ENCODE measurements at places on chromosomes 13 and 19.
A peak's percentile ranks its signal among the peaks of the same experiment; 100 is the strongest.

GRCh38 chr13:59112221-59112718 is 1051.5 kb downstream of the DIAPH3 start:
- DNase-seq = no peak

DNA sequence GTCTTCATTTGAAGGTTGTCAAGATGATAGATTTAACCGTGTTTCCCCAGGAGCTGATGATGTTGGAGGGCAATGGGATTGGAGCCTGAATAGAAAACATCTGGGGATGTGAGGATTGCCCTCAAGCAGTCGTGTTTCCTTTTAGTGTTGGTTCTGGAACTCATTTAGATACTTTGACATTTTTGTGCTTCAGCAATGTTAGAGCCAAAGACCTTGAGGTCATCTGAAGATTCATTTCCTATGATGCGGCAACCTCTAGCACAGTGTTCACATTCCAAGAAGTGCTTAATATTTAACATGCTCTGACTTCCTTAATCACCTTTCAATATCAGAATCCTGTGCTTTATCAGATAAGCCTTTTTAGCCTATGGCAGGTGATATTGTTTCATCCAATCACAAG is 82.7 kb downstream of the SLC10A2 start:
- DNase-seq = no peak

DNA sequence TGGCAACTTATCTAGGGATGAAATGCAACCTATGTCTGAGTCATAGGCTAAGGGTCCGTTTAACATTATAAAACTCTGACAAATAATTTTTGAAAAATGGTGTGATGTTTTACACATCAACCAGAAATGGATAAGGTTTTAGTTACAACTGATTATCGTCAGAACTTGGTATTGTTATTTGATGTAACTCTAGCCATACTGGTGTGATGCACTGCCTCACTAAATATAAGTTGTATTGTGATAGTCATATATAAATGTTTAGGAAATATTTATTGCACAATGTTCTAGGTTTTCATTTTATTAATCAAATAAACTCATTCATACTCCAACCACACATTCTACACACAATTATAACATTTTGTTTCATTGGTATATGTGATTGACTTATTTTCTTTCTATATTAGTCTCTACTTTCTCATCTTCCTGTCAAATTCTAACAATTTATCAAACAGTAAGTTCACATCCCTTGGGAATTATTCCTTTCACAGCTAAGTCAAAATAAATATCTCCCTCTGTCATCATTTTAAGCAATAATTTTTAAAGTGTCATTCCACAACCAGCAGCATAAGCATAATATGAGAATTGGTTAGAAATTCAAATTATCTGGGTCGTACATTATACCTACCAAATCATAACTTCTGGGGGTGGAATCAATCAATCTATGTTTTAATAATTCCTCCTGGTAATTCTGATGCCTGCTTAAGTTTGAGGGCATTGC is 873.9 kb downstream of the SLITRK1 start:
- DNase-seq = no peak

DNA sequence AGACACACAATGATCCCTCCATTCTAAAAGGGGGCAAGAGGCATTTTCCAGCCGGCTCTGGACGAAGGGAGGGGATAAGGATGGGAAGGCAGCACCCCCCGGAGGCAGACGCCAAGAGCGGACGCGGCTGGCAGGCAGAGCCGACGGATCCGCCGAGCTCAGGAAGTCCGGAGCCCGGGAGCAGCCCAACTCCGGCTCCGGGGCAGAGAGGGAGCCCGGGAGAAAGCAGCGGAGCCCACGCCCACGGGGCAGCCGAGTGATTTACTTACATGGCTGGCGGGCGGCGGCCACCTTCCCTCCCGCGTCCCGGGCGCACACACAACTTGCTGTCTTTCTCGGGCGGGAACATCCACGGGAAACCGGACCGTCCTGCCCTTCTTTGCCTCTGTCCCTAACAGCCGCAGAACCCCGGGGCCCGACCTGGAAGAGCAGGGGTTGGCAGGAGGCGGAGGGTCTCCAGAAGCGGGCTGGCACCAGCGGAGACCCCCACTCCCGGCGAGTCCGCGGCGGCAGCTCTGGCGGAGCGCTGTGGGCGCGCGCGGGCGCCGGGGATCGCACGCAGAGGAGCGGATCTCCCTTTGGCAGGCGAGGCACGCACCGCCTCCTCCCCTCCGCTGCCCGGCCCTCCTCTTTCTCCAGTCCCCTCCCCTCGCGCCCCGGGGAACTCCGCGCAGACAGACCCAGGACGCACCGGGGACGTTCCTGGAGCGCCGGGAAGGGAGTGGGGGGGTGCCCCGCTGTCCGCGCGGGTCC is at the start of gene LHFPL6:
TSS of gene LHFPL6 (minus strand) at position 580 of the 753 bp plus-strand sequence.
- no peak for DNase-seq

DNA sequence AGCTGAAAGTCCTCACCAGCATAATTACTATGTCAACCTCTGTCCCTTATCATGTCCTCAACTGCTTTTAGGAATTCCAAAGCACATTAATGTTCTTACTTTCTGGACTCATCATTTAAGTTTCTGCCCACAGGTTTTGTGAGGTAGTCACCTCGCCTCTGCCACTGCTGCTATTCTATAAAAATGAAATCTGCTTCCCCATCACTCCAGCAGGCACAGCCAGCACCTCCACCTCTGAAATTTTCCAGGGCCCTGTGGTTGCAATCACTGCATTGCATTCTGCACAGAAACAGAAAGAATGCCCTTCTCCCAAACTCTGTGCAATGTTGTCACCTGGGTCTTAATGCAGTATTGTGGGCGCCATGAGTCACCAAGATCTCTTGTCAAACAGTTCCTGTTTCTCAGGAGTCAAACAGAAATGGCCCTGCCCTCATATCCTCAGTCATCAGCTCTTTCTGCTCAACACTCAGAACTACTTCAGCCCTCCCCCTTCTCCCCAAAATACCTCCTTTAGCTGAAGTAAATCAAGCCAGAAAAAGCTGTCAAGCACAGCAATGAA is 529.2 kb upstream of the NBEA start:
- DNase-seq = no peak

DNA sequence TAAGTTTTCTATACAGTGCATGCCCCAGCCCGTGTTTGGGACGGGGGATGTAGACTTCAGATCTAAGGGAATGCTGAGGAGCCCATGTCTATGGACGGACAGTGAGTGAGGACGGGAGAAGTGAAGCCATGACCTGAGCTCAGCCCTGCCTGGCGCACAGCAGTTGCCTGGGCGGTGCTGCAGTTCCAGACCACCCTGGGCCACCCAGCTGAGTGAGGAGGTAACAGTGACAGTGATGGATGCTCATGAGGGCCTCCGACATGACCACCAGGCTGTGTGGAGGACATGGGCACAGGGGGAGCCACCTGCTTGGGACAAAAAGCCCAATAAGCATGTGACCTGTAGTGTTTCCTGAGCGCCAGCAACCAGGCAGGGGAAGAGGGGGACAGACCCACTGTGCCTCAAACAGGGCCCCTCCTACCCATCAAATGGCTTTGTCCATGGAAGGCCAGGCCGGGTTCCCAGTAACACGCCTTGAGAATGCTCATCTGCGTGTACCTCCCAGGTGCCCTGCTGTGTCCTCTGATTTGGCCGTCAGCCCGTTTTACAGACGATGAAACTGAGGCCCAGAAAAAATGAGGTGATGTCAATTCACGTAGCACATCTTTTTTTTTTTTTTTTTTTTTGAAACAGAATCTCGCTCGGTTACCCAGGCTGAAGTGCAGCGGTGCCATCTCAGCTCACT is 22.6 kb downstream of the NOSIP start:
- DNase-seq = no peak

GRCh38 chr13:85557691-85558467 is 241.3 kb downstream of the SLITRK6 start:
- no peak for DNase-seq

- no peak for DNase-seq
Observed at GRCh38 chr13:76048675-76049375, 412.7 kb downstream of the LMO7 start.

DNA sequence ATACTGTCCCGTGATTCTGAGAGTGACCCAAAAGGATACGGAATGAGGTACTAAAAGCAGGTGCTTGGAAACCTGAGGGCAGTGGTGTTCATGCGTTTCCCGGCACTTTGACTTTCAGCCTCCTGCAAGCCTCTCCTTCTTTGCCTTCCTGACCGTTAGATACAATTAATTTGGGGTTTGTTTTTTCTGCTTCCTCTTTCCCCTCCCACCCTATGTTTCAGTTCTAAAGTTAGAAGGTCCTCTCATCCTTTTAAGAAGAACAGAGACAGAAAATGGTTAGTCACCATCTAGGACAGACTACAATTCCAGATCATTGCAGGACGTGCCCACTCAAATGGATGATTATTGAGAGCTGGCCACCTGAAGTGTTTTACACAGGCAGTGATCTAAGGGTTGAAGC is 1.8 kb upstream of the LILRB4 start:
- no peak for DNase-seq

- no peak for DNase-seq
Observed at GRCh38 chr19:42313840-42314755, 989 bp downstream of the TMEM145 start.

GRCh38 chr13:76860706-76861105 is 25.5 kb downstream of the KCTD12 start:
- no peak for DNase-seq

- DNase-seq = no peak
Observed at GRCh38 chr19:821825-822503, at the start of gene PLPPR3. TSS of gene PLPPR3 (minus strand) at chr19:821955. CDS start at chr19:821559, 396 bp downstream.

GRCh38 chr19:48997972-48998371 is 4.3 kb downstream of the RUVBL2 start:
- no peak for DNase-seq

DNA sequence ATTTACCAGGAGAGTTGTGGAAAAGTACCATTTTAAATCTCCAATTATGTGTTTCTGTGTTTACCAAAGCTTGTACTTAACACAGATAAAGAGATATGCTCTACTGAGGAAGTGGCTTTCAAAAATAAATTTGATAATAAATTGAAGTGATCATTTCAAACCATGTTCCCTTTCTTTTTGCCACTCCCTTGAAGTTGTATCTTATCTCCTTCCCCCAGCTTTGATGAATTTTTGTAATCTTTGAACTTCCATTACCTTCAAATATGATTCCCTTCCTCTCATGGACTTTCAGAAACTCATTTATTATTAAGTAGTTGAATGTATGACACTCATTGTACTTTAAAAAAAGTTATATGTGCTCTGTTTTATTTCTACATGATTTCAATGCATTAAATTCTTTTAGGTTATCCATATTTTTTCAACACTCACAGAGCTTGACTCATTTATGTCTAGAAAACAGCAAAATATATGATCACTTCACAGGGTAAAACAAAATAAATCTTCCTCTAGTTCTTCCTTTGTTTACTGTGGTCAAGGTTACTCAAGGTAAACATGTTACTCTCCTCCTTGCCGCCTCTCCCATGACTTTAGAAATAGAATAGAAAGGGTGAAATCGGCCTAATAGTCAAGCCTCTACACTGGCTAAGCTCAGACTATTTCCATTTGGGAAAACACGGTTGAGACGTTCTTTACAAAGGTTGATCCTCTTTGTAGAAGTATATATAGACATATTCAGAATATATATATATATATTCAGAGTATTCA is 251.2 kb upstream of the SPRY2 start:
- no peak for DNase-seq

DNA sequence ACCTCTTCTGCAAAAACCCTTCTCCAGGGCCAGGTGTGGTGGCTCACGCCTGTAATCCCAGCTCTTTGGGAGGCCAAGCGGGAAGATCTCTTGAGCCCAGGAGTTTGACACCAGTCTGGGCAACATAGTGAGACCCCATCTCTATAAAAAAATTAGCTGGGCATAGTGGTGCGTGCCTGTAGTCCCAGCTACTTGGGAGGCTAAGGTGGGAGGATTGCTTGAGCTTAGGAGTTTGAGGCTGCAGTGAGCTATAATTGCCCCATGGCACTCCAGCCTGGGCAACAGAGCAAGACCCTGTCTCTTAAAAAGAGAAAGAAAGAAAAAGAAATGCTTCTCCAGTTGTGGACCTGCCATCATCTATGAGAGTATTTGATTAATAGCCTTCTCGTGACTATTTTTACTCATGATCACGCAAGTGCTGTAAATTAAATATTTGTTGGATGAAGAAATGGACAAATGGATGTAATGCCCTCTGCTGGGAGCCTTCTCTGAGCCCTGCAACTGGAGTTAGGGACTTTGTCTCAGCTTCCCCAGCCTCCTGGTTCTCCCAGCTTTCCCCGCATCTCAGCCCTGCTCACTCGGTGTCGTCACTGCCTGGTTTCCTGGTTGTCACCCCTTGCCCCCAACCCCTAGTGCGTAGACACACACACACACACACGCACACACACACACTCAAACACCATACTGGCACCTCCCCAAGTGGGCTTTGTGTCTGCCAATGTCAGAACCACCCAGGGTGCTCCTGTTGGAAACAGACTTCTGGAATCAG is 12.2 kb downstream of the WIZ start:
- no peak for DNase-seq

GRCh38 chr19:51127755-51128154 is 3.0 kb downstream of the SIGLEC9 start:
- no peak for DNase-seq

GRCh38 chr13:106570299-106570852 is 2.4 kb upstream of the ARGLU1 start:
- peak; percentile 47 for DNase-seq

DNA sequence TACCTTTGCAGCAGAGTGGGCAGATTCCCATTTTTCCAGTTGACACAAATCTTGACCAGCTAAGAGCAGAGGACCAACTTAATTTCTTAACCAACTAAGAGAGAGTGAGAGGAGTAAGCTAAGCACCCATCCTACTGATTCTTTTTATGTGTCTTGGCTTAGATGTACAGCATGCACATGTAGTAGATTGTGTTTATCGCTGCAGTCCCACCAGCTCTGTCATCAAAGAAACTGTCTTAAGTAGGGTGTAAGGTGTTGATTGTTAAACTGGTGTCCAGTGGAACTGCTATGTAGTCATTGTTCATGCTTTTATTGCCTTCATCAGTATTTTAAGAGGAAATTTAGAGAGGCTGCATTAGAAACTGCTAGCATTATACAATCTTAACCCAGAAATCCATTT is 9.0 kb upstream of the UFM1 start:
- no peak for DNase-seq

- no peak for DNase-seq
Observed at GRCh38 chr19:45906221-45906620, 3.8 kb upstream of the MYPOP start.

DNA sequence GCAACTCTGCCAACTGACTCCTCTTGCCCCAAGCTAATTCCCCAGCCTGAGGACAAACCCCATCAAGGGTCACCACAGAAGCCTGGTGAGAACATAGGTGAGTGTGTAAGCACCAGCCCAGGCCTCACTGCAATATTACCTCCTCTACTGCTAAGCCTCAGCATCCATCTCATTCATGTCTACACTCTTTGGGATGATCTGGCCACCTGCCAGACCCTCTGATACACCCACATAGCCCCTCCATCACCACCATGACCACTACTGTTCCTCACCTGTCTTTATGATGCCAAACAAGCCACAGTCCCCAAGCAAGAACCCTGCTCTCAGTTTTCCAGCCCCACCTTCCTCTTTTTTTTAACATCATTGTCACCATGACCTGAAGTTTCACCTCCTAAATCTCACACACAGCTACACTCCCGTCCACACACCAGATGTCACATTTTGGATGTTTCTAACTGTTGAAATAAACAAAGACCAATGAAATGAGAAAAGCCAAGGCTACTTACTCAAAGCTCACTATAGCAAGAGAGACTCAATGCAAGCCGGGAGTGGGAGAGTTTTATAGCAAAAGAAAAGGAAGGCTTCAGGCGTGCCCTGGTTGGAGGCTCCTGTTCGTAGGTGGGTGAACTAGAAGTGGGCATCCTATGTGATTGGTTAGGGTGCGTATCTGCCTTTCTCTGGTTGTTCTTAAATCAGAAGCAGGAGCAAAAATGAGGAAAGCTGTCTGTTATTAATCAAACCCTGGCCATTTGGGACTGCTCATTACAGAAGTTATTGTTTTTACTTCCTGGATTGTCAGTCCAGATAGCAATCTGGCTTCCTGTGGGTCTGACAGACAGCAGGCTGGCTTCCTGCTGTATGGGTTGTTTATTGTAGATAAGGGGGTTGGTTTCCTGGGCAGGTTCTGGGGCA is 2.0 kb downstream of the ZNF792 start:
- no peak for DNase-seq

Measured in stimulated activated CD8-positive, alpha-beta memory T cell treated with anti-CD3 and anti-CD28 coated beads, Interleukin-4, amount 100 ng/mL, for 1 hour (primary cell).